ENCODE measurements at places on chromosomes 5 and 9.

DNA sequence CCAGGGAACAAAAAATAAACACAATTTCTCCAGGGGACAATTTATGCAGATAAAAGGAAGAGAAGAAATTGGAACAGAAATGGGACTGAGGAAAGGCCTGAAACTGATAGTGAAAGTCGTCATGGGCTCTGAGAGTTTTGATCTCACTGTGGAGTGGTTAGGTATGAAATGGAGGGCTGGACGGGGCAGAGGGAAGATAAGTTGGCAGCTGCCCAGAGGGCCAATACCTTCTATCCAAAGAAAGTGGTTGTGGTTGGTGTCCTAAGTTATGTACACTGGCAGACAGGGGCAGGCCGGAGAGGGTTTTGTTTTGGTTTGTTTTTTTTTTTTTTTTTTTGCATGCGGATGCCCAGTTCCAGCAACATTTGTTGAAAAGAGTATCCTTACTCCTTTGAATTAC, 46.1 kb downstream of the ZNF618 start:
- H3K36me3 ChIP-seq, result no peaks in the 10 kb centered on the region
- no peak overlapping the region for H3K4me3 ChIP-seq
- peaks cover 4% of the 10 kb centered on the region for H3K27me3 ChIP-seq
- no peaks in the 10 kb centered on the region for H3K4me1 ChIP-seq

DNA sequence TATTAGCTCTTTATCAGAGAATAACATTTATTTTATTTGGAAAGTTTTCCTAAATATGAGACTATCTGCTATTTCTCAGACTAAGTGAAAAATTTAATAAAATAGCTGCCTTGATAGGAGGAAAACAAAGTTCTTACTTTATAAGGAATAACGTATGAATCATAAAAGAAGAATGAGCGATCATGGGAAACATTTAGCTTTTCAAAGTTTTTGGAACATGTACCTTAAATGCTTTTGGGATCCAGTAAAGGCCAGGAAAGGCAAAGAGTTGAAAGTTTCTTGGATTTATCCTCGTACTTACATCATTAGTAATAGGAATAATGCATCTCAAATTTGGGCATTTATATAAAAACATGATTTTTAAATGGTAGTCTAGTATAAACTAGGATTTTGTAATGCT, 19.4 kb downstream of the OGN start:
- H3K4me1 ChIP-seq, result no peaks in the 10 kb centered on the region
- no peak overlapping the region for H3K4me3 ChIP-seq
- no peak for DNase-seq
- no peaks in the 10 kb centered on the region for H3K27me3 ChIP-seq

- no peak for DNase-seq
- H3K27ac ChIP-seq, result no peak overlapping the region
- H3K27me3 ChIP-seq, result no peaks in the 10 kb centered on the region
- H3K36me3 ChIP-seq, result no peaks in the 10 kb centered on the region
Observed at GRCh38 chr9:127209220-127209619, 55.4 kb upstream of the GARNL3 start.

DNA sequence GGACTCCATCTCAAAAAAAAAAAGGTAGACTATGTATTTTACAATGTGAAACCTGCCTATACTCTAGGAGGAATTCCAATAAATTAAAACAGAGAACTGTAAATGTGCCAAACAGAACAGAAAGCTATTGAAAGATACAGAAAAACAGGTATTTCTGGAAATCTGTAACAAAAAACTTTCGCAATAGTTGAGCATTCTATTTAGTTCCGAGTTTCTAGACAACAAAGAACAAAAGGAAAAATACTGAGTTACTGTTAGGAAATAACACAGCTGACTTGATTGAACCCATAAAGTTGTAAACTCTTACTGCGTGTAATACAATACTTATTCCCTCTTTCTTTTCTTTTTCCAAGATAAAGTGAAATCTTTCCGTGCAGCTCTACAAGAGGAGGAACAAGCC, 18.6 kb downstream of the DIMT1 start:
- no peak overlapping the region for H3K27ac ChIP-seq
- H3K36me3 ChIP-seq, result peaks cover 71% of the 10 kb centered on the region
- no peak for DNase-seq
- peaks cover 1% of the 10 kb centered on the region for H3K4me1 ChIP-seq

GRCh38 chr5:2817031-2817603, 65.6 kb upstream of the IRX2 start:
- H3K4me1 ChIP-seq, result no peaks in the 10 kb centered on the region
- H3K27me3 ChIP-seq, result no peaks in the 10 kb centered on the region
- H3K36me3 ChIP-seq, result no peaks in the 10 kb centered on the region
- no peak for DNase-seq
- H3K4me3 ChIP-seq, result no peak overlapping the region

- no peaks in the 10 kb centered on the region for H3K27me3 ChIP-seq
- H3K36me3 ChIP-seq, result no peaks in the 10 kb centered on the region
- no peak overlapping the region for H3K27ac ChIP-seq
- DNase-seq, result no peak
- H3K4me3 ChIP-seq, result no peak overlapping the region
Observed at GRCh38 chr5:121430538-121430937, 421.1 kb upstream of the FTMT start.

DNA sequence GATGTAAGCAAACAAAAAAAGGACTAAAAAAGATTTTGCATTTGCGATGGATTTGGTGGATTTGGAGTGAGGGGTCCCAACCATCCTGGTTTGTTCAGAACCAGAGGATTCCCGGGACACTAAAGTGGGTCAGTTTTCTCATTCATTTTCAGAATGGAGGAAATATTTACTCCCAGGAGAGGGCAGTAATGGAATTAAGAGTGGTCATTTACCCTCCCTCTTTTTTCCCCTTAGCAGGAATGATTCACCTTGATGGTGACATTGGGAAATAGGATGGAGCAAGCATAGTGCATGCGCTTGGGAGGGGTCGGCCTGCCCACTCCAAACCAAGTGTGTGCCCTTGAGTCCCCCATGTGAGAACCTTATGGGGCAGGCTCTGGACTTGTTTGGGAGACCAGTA, 164.2 kb upstream of the PUM3 start:
- H3K4me1 ChIP-seq, result no peaks in the 10 kb centered on the region
- no peaks in the 10 kb centered on the region for H3K27me3 ChIP-seq
- H3K36me3 ChIP-seq, result no peaks in the 10 kb centered on the region
- no peak for DNase-seq
